ENCODE measurements at places on chromosomes 1 and 21. TPM values are rescaled to one million over a fixed set of nuclear protein-coding genes. Genes with fewer than 3 reads are reported as not detected.

DNA sequence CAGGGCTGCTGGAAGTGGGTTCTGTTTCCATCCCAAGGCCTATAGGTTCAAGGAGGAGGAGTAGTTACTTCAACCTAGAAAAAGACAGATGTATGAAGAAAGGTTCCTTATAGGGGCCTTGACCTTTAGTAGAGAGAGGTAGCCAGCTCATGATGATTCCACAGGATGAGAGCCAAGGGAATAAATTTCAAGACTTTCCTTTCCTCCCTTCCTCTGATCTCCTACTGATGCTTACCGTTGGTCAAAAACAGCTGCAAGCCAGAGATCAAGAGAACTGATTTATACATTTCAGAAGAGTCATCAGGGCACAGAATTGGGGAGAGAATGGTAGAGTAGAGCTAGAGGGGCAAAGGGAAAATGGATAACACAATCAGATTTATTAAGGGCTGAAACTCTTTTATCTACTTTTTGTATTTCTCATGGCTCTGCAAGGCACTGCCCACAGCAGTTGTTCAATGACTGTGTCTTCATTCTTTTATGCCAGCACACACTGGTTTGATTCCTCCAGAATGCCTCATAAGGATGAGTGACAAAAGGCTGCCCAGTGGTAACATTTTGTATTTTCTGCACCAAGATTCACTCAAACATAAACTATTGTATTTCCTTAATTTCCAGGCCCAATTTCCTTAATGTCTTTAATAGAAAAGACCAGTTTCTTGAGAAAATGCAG is 37.4 kb downstream of the AK5 start:
- no peak for DNase-seq

GRCh38 chr21:29104239-29104708 is 26.2 kb upstream of the MAP3K7CL start:
- no peak for DNase-seq

GRCh38 chr1:156618853-156619581 is at the start of gene HAPLN2:
Gene HAPLN2 (plus strand): TSS chr1:156619415. CDS start chr1:156623491, 4,076 bp downstream.
- no peak for DNase-seq

DNA sequence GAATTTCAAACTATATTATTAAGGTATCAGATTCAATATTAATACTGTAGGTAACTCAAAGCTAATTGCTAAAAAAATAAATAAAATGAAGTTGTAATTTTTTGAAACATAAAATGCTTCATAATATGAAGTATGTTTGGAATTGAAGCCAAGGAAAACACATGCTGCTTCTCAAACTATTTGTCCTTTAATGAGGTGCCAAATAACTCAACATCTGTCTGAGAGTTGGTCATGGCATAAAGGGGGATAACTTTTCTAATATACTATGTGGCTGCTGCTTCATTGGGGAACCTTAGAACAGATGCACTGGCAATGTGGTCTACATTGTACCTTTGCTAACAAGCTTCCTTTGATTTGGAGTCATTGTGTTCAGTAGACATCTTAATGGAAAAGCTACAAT is 96.7 kb downstream of the PDE4B start:
- DNase-seq: no peak

DNA sequence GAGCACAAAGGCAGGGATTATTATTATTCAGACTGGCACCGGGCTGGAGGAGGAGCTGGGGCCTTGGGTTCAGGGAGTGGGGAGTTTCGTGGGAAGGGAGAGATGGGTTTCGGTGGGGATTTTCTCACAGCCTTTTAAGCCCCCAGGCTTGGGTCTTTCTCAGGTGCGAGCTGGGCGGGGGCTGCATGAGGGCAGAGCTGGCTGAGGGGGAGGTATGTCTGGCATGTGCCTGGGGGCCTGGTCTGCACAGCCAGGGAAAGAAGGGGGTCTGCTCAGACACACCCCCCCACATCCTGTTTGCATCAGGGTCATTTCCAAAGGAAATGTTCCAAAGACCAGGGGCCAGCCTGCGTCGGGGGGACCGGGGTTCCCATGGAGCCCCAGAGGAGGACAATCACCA is 21.6 kb downstream of the GRHL3 start:
- no peak for DNase-seq

PTPRU gene
- 16.1 TPM for total RNA-seq

BGLAP gene
- total RNA-seq: 0.14 TPM

OR2L13 gene
- total RNA-seq: not detected

SOAT1 gene
- 66.8 TPM for total RNA-seq

All from foreskin keratinocyte (primary cell).